ENCODE measurements at places on chromosomes 13 and 19. TPM values are rescaled to one million over a fixed set of nuclear protein-coding genes. Genes with fewer than 3 reads are reported as not detected.

- DNase-seq: no peak
Observed at GRCh38 chr19:4707956-4708650, 15.5 kb downstream of the DPP9 start.

DNA sequence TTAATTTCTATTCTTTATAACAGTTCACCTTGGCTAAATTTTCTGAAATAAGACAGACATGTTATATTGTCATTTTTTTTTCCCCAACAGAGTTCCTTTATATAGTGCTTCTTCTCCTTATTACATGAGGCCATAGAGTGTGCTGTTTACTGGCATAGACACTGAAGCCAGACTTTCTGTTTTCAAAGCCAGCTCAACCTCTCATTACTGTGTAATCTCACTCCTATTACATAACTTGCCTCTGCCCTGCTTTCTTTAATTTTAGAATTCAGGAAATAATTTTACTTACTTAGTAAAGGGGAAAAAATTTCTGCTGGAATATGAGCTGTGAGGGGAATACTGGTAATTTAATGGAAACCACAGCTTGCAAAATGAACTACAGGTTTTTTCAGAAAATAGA lies 1380.4 kb downstream of the SLITRK1 start:
- no peak for DNase-seq

GRCh38 chr19:13597640-13598039 lies 91.4 kb upstream of the CACNA1A start:
- DNase-seq: no peak

- DNase-seq: no peak
Observed at GRCh38 chr19:51468545-51468920, 9.8 kb upstream of the CEACAM18 start.

DNA sequence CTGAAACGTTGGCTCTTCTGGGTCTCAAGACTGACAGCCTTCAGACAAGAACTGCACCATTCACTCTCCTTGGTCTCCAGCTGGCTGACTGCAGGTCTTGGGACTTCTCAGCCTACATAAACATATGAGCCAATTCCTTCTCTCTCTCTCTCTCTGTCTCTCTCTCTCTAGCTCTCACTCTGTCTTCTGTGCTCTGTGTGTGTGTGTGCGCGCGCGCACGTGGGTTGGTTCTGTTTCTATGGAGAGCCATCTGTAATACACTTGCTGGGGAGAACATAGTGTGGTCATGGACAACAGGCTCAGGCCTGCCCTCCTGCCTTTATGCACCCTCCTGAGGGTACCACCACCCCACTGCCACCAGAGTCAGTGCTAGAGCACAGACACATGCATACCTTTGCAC lies 13.7 kb upstream of the SERPINE3 start:
- DNase-seq: no peak

- peak; percentile 99 for DNase-seq
Observed at GRCh38 chr13:23375001-23375971, 58.2 kb downstream of the SACS start.

GRCh38 chr19:40416918-40417642 lies 3.9 kb upstream of the PRX start:
- no peak for DNase-seq

DNA sequence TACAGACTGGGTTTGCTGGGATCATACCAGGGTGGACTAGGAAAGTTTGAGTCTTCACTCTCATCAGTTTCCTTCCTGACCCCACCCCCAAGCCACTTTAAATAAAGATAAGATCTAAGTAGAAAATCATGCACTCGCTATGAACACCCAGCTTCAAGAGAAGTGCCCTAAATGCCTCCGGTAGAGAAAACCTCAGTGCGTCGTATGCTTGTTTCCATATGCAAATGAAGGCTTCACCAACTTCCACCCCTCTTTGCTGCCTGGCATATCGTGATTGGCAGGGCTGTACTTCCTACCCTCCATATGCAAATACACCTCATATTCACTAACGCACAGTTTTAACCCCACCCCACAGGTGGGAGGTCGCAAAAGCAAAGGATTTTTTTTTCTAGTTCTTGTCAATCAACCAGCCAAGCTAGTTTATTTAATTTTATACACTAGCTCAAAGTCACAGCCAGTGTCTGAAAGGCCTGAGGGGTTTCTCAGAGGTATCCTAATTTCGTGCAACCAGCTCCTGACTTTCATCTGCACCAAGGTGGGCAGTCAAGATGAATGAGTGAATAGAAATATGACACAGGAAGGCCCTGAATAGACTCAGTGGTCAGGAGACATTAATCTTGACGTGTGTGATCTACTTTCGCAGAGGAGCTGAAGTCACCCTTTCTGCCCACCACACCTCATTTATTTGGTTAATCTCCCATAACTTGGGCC lies 121.1 kb upstream of the TSHZ3 start:
- no peak for DNase-seq

DNA sequence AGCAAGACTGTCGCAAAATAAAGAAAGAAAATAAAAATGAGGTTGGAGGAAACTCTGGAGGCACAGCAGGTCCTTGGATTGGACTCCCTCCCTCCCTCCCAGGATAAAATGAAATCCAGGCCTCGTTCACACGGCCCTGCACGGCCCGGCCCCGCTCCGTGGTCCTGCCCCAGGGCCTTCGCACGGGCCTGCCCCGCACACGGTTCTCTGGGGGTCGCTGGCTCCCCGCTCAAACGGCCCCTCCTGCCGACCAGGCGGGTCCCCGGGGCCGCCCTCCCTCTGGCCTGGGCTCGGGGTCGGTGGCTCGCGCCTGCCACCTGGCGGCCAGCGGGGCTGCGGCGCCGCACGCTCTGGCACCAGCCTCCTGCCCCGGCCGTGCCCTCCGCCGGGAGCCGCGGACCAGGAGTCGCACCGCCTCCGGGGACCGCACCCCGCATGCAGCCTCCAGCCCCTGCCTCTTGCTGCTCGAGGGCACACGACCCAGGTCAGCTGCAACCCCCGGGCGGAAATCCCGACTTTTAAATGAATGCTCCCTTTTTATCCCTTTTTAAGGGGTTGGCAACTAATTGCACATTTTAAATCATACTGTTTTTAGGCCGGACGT lies 1.5 kb upstream of the WDR18 start:
- no peak for DNase-seq

RINL gene
- 8.9 TPM for total RNA-seq

CEACAM6 gene
- 0.22 TPM for total RNA-seq

SLC1A6 gene
- total RNA-seq: not detected

F7 gene
- 0.35 TPM for total RNA-seq

ZNF888 gene
- total RNA-seq: 2.6 TPM
